Muscle of leg (tissue), 16 donors: ENCODE measurements at places on chromosomes 7 and 10. TPM values are rescaled to one million over a fixed set of nuclear protein-coding genes. Genes with fewer than 3 reads are reported as not detected.

The CLDN3 gene
- 0.13 TPM for total RNA-seq

The SLC26A5 gene
- total RNA-seq, result not detected

The AGR2 gene
- total RNA-seq, result 7.2 TPM

The SKIDA1 gene
- 2.6 TPM for total RNA-seq

The PTN gene
- total RNA-seq, result 73.8 TPM

The CCAR1 gene
- 36.0 TPM for total RNA-seq

The NEBL gene
- 3.2 TPM for total RNA-seq

The MKX gene
- total RNA-seq, result 14.7 TPM

The GNAT3 gene
- not detected for total RNA-seq

The IGFBP1 gene
- total RNA-seq, result 0.09 TPM

The ACTL6B gene
- not detected for total RNA-seq

The ZNF853 gene
- total RNA-seq, result 7.2 TPM

The DNAH11 gene
- total RNA-seq, result 0.13 TPM

The TMEM270 gene
- total RNA-seq, result not detected

The DGKB gene
- total RNA-seq, result 1.4 TPM

The DPYSL4 gene
- total RNA-seq, result 1.3 TPM

The ELMO1 gene
- 23.8 TPM for total RNA-seq

The COL17A1 gene
- 0.09 TPM for total RNA-seq

The PLEKHS1 gene
- total RNA-seq, result 0.04 TPM

The PILRA gene
- 1.3 TPM for total RNA-seq

The LIPN gene
- total RNA-seq, result not detected

The MRPL32 gene
- total RNA-seq, result 48.8 TPM

The ATG9B gene
- total RNA-seq, result 0.22 TPM

The AOC1 gene
- total RNA-seq, result 0.04 TPM

The BAIAP2L1 gene
- 2.9 TPM for total RNA-seq

The SEM1 gene
- total RNA-seq, result 60.6 TPM

The CALD1 gene
- 79.3 TPM for total RNA-seq

The SRRM3 gene
- total RNA-seq, result 0.31 TPM

The LLCFC1 gene
- not detected for total RNA-seq

The NPC1L1 gene
- total RNA-seq, result not detected

The PLA2G12B gene
- not detected for total RNA-seq

The JAKMIP3 gene
- total RNA-seq, result 0.27 TPM
